ENCODE measurements at places on chromosomes 6 and 20.

GRCh38 chr20:13141546-13141945 lies 79.5 kb upstream of the ISM1 start:
- DNase-seq, result no peak

DNA sequence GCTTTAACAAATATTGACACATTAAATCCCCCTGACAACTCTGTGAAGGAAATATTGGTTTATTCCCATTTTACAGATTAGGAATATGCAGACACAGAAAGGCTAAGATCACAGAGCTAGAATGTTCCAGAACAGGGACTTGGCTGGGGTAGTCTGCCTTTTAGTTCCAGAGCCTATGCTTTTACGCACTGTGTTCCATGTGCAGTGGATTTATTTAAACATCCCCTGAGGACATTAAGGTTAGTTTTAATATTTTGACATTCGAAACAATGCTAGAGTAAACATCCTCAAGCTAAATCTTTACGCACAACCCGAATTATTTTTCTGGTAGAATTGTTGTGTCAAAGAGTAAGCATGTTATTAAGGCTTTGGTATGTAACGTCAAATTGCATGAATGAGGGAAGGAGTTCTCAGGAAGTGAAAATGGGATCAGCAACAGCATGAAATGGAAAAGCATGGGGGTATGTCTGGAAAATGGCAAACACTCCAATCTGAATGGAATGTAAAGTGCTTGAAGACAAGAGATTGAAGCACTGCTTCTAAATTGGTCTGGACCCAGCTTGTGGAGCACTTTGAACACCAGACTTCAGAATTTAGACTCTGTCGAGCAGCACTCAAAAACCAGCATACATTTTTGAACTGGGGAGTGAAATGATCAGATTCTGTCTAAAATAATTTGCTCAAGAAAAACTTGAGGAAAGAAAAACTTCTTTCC lies 429.9 kb downstream of the CD83 start:
- no peak for DNase-seq

- peak; percentile 26 for DNase-seq
These were observed 29.8 kb upstream of the NEDD9 start for GRCh38 chr6:11262242-11262641.

GRCh38 chr6:93962566-93962965 lies 543.2 kb upstream of the EPHA7 start:
- DNase-seq, result no peak

GRCh38 chr6:19325335-19325789 lies 511.8 kb upstream of the ID4 start:
- peak; percentile 48 for DNase-seq

DNA sequence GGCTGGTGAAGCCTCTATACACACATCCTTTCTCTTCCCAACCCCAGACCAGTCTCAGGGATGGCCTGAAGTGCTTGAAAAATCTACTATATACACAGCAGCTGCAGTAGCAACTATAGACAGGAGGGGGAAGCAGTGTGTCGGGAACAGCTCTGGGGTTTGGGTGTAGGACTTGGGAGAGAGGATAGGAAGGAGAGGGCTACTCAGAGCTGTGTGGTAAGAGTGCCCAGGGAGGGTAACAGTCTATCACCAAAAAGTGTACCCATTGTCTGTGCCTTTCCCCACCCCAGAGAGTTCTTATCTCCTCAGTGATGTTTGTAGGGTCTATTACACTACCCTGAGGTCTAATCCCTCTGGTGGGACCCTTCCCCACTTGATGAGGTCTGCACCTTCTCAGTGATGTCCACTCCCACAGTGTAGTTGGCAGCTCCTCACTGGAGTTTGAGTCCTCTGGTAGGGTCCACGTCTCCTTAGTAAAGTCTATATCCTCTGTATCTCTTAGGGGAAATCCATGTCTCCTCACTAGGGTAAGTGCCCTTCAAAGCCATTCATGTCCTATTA lies 1.5 kb upstream of the GGT7 start:
- peak; percentile 76 for DNase-seq

DNA sequence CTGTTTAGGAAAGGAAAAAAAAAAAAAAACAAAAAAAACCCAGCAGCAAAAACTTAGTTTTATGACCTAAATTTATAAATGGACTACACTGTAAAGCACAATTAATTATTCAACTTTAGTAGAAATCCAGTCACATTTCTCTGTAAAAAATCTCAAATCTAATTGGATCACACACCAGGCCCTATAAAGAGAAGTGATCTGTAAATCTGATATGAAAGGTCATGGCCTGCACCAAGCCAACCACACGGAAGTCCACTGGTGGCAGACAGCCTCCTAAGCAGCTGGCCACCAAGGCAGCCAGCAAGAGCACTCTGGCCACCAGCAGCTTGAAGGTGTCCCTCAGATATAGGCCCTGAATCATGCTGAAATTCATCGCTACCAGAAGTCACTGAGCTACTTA lies 131.6 kb downstream of the HFE start:
- no peak for DNase-seq

GRCh38 chr6:103707596-103708325 lies 1152.0 kb downstream of the HACE1 start:
- no peak for DNase-seq

GRCh38 chr20:61451953-61452352 lies 199.9 kb downstream of the CDH4 start:
- DNase-seq, result no peak

GRCh38 chr6:32700391-32701040 lies 34.1 kb upstream of the HLA-DQB1 start:
- DNase-seq, result peak; percentile 6

- DNase-seq, result no peak
These were observed 100.7 kb upstream of the JAG1 start for GRCh38 chr20:10774357-10774943.

DNA sequence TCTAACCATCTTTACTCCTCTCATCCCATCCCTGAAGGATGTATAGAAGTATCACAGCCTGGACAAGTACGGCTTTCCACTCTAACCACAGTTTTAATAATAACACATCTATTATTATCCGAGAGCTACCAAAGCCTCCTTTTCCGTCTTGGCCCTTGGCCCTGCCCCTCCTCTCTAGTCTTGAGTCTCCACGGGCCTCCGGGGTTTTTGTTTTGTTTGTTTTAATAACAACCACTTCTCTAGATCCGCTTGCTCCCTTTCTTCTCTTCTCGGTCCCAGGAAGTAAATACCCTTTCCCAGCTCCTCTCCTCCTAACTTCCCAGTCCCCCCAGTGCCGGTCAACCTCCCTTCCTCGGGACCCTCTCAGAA lies 661 bp downstream of the LCA5 start:
- DNase-seq, result no peak

DNA sequence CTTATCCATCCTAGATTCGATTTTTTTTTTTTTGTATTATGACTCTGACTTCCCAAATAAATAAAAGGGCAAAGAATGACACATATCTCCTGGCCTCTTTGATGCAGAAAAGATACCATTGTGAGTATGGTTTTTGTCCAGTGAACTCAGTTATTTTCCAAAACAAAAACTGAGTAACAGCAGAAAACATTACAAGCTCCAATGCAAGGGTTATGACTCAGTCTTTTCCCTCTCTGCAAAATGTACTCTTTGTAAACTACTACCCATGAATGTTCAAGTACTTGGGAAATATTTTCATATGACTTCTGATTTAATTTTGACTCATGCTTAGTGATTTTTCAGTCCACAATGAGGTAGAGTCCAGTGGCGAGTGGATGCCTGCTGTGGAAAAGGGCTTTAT lies 355.3 kb downstream of the RNF144B start:
- DNase-seq, result no peak

- DNase-seq, result no peak
These were observed 51.1 kb downstream of the FGD2 start for GRCh38 chr6:37056439-37057127.

GRCh38 chr6:160015778-160016684 lies 47.1 kb downstream of the IGF2R start:
- DNase-seq, result no peak

- DNase-seq, result no peak
These were observed 188.8 kb downstream of the HIVEP2 start for GRCh38 chr6:142756215-142756630.

GRCh38 chr6:34773916-34774315 lies 16.6 kb downstream of the SNRPC start:
- DNase-seq, result no peak

GRCh38 chr6:51934098-51934497 lies 153.3 kb downstream of the PKHD1 start:
- DNase-seq, result no peak

GRCh38 chr6:129188795-129189194 lies 305.9 kb downstream of the LAMA2 start:
- no peak for DNase-seq

All from NCI-H446 treated with DMSO at 0.1 percent for 48 hours (cell line).